ENCODE measurements at places on chromosomes 6 and 20. TPM values are rescaled to one million over a fixed set of nuclear protein-coding genes. Genes with fewer than 3 reads are reported as not detected.
A peak's percentile ranks its signal among the peaks of the same experiment; 100 is the strongest.

GRCh38 chr6:106070636-106071035 lies 15.5 kb upstream of the PRDM1 start:
- no peak for DNase-seq

DNA sequence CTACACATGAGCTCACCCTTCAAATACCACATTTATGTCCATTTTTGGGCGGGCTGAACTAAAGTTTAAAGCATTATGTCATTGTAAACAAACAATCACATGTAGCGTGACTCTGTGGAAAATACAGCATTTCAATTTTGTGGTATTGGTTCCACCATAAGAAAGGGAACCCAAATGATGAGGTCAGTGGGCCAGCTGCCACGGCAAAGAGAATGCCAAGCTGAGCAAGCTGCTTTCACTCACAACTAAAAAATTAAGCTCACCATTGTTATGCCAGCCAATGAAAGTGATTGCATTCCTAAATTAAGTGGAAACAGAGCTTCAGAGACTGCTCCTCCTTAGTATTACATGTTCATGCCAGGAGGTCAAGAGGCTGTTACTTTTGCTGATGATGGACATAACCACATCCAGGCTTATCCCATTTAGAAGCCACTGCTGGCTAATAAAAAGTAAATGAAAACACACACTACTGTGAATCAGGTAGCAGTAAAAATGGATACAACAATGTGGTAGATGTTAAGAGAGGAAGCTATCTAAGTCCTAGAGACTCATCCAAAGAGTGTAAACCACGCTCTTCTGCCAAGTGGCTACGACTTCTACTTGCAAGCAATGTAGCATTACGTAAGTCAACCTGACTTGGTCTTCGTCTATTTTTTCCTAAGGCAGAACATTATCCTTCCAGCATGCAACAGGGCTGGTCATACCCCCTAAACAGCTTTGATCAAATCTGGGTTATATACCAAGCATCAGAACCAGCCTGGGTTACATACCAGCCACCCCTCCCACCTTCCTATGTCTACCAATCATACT lies 164.8 kb downstream of the BACH2 start:
- peak; percentile 46 for DNase-seq

- DNase-seq = no peak
Observed at GRCh38 chr20:3783511-3784195, 2.4 kb upstream of the SPEF1 start.

DNA sequence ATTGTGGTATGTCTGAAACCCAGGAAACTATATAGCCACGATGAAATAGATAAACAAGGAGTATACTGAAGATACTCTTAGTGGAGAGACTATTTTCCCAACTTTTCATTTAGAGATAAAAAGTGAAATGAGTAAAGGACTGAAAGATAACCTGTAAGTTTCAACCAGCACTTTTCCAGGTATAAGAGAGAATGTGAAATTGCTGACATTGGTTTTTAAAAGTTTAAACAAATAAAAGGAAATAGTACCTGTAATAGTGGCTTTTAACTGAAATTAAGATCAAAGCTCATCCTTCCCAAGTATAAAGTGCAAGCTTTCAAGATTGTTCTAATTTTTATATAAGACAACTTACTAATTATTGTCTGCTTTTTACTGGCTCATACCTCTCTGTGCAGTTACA lies 130.2 kb upstream of the CCN2 start:
- no peak for DNase-seq

Gene LPA
- 0.13 TPM for polyA plus RNA-seq
